Cardiac septum (tissue), 1 donor: ENCODE measurements at places on chromosomes 4 and X. TPM values are rescaled to one million over a fixed set of nuclear protein-coding genes. Genes with fewer than 3 reads are reported as not detected.
A peak's percentile ranks its signal among the peaks of the same experiment; 100 is the strongest.

DNA sequence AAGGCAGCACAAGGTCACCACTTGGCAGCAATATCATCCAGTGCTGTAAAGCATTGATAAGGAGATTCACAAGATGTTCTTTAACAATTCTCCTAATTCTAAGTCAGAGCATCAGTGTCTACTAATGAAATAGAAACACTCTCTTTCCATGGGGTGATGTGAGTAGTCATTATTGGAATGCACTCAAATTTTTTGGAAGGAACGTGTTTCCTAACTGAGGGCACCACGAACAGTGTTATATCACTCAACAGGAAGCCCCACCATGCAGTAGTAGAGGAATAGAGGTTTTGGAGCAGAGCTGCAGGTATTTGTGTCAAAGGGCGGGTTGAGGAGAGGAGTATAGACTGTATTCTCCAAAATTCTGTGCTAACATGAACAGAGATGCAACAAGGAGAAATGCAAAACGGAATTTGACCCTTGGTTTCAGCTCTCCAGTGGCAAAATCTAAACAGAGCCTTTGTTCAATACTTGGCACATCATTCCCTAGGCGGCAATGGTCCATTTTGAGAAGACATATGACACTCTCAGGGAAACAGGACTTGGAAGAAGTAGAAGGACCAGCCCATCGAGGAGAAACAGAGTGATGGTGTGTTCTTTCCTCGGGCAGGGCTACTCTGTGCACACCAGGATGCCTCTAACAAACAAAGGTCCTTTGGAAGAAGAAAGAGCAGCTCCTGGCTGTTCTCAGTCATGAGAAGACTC lies 98.9 kb downstream of the CPEB2 start:
- DNase-seq: no peak

DNA sequence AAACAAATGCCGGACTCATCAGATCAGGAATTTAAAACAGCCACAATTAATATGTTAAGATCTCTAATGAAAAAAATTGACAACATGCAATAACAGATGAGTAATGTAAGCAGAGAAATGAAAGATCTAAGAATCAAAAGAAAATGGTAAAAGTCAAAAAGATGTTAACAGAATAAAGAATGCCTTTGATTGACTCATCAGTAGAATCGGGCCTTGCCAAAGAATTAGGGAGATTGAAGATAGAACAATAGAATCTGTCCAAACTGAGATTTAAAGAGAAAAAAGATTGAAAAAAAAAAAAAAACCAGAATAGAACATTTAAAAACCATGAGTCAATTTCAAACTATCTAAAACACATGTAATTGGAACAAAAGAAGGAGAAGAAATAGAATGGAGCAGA lies 25.9 kb upstream of the GUCY1A1 start:
- no peak for DNase-seq

DNA sequence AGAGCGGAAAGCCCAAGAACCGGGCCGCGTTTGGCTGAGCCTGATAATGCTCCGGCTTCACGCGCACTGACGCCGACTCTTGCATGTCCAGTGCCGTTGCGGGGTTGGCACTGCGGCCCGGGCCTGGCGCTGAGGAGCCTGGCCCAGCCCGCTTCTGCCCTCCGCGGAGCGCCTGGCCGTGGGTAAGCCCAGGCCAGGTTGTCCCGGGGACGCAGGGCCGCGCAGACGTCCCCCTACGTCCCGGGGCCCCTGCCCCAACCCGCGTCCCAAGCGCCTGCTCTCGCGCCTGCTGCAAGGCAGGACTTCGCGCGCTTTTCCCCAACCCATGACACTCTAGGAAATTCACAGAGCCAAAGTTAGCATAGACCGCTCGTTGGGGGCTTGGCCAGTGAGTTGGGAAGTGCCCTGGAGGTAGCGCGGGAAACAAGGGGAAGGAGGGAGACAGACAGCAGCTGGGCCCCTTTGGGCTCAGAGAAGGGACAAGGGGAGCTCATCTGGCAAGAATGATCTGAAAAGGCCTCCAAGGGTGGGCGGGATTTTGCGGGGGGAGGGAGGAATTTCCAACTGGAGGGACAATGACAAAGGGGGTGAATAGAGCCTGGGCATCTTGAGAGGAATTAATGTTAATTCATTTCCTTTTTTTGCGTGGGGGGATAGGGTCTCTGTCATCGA lies 665 bp upstream of the LRPAP1 start:
- DNase-seq: peak; percentile 74

DNA sequence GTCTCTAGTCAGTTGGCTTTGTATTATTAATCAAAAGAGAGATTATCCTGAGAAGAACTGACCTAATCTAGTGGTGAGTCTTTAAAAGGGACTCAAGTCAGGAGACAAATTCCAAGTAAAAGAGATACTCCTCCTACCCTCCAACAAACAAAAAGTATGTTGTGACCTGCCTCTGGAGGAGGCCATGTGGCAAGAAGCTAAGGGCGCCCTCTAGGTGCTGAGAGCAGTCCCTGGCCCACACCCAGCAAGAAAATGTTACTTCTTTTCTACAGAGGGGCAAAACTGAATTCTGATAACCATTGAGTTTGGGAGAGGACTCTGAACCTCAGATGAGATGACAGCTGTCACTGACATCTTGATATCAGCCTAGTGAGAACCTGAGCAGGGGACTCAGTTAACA lies 953.6 kb upstream of the AGA start:
- DNase-seq: no peak

CFAP299 gene
- total RNA-seq: not detected

SLC10A4 gene
- 0.35 TPM for total RNA-seq
